ENCODE measurements at places on chromosomes 1 and 21.

GRCh38 chr1:185720633-185721272, 13.4 kb upstream of the HMCN1 start:
- DNase-seq, result no peak

GRCh38 chr1:198520524-198521254, 19.8 kb downstream of the ATP6V1G3 start:
- DNase-seq, result peak; percentile 8

- DNase-seq, result no peak
These were observed 15.7 kb upstream of the CPT2 start for GRCh38 chr1:53180951-53181350.

DNA sequence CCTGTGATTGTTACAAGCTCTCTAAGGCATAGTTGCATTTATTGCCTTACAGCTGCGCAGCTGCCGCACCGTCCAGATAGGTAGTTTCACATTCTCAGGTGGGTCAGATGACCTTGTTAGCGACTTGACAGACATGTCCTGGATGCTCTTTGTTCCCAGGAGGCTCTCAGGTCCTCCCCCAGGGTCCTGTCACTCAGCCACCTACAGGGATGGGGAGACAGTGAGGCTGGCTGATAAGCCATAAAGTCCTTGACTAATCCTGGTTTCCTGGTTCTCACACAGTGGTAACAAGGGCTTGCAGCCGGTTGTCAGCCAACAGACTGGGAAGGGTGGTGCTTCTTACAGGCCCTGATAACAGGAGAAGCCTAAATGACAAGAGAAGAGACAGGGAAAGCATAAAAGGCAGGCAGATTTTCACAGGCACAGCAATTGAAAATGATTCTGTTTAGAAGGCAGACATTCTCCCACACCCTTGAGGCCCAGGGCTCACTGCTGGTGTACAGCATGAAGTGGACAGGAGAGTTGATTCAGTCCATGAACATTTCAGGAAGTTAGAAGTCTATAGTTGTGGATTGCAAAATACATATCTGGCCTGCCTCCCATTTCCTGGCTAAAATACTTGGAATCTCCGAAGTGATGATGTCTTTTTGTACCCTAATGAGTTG, 2.9 kb downstream of the ARF1 start:
- no peak for DNase-seq

- DNase-seq, result no peak
These were observed 78.9 kb upstream of the SLC45A1 start for GRCh38 chr1:8239039-8239305.

- DNase-seq, result no peak
These were observed 7.8 kb downstream of the HHIPL2 start for GRCh38 chr1:222539951-222540597.

DNA sequence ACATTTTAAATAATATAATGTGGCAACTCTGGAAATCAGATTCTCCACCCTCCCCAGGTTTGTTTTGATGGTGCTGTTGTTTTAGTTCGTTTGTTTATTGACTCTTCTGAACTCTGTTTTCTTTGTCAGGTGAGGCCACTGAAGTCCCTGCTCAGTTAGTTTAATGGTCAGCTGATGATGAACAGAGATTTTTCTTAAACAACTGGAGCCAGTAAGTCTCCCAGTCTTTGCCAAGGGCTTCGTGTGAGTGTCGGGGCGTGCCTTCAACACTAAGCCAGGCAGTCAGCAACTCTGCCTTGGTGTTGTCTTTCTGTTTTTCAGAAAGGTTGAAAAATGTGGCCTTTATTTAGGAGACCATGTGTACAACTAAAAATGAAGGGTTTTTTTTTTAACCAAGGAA, 58.9 kb downstream of the TEX35 start:
- no peak for DNase-seq

GRCh38 chr1:151175863-151176262, at the start of gene TMOD4:
TMOD4 (minus strand) TSS chr1:151175981; CDS start chr1:151174875, 1,106 bp downstream.
- no peak for DNase-seq

DNA sequence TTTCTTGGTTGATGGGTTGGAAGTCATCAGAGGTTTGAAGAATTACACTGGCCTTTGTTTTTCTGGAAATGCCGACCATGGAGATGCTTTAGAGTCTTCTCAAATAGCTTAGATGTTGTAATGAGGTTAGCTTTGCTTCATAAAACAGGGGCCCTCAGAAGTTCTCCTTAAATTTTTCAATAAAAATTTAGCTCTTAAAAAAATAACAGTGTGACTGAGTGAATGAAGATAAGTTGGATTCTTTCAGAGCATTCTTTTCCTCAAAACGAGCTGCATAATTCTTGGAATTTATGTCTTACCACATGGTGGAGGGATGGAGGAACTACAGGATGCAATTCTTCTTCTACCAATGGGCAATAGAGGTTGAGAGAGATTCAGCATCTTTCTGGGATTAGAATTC, 23.4 kb downstream of the SYT11 start:
- DNase-seq, result no peak

DNA sequence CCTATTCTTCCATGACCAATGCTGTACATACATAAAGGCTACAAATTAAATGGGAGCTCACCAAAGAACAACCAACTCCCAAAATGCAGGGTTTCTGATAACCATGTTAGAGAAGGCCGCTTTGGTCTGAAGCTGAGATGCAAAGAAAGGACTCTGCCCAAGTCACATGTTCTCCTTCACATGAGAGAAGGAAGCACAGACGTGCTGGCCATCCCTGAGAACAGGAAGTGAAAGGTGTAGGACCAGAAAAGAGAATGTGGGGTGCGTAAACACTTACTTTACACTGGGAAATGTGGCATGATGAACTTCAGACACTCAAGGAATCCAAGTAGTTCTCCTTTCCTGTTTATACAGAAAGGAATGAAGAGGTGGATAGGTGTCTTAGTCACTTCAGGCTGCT, 31.7 kb upstream of the TADA1 start:
- DNase-seq, result no peak

DNA sequence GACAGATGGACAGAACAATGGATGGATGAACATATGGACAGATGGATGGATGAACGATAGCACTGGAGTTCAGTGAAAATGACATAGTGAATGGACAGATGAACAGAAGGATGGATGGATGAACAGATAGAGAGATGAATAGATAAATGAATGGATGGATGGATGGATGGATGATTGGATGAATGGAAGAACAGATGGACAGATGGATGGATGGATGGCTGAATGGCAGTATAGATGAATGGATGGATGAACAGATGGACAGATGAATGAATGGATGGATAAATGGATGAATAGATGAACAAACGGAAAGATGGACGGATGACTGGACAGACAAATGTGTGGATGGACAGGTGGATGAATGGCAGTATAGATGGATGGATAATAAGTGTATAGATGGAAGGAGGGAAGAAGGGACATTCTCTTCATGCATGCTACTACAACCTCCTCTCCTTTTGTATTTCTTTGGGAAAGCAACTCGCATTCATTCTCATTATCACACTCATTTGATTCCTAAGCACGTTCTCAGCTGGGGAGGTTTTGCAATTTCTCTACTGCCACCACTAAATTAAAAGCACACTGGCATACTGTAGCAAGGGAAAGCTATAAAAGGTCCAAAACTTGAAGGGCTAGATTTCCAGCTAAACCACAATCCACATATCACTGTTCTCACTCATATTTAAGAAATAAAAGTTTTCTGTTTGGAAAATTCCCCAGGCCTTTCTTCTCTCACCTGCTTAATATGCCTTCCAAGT, 34.1 kb downstream of the SUSD4 start:
- no peak for DNase-seq

DNA sequence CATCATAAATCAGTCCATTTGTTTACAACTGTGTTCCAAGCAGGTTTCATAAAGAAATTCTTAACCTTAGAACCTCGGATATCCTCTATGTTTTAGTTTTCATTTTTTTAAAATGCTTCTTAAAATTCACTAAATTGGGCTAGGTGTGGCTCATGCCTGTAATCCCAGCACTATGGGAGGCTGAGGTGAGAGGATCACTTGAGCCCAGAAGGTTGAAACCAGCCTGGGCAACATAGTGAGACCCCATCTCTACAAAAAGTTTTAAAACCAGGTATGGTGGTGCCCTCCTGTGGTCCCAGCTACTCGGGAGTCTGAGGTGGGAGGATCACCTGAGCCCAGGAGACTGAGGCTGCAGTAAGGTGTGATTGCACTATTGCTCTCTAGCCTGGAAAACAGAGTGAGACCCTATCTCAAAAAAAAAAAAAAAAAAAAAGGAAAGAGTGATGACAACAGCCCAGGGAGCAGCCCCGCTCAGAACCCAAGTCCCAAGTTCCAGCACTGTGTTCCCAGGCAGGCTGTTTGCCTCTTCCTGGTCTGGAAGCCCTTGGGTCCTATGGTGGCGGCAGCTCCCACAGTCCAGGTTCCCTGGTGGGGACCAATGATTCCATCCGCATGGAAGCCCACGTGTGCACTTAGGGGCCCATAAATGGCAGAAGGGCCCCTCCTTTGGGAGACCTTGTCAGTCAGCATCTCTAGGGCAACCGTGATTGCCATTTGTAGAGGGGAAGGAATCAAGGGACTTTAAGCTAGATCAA, 24.7 kb upstream of the SPSB1 start:
- no peak for DNase-seq

GRCh38 chr21:36780861-36781260, 81.9 kb downstream of the SIM2 start:
- no peak for DNase-seq

DNA sequence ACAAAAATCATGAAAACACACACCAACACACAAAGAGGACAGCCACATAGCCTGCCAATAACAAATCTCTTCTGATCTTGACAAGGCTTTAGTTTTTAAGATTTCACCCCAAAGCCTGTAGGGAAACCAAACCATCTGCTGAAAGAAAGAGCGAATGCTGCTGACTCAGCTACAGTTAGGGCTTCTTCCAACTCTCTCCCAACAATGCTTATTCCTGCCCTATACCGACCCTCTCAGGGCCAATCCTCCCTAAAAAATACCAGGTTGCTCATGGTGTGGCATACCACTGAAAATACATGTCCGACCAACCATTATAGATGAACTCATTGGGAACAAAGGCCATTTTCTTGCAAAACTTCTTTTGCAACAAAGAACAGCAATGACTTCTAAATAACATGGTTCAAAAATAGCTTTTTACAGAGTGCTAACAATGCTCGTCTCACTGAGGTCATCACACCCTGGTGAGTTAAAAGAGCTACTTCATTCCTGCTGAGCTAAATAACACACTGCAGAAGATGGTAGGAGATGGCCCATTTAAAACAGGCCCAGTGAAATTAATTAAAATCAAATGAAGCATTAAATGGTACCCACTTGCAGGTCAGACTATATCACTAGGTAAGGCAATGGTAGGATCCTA, 86.1 kb downstream of the KIAA0319L start:
- no peak for DNase-seq

DNA sequence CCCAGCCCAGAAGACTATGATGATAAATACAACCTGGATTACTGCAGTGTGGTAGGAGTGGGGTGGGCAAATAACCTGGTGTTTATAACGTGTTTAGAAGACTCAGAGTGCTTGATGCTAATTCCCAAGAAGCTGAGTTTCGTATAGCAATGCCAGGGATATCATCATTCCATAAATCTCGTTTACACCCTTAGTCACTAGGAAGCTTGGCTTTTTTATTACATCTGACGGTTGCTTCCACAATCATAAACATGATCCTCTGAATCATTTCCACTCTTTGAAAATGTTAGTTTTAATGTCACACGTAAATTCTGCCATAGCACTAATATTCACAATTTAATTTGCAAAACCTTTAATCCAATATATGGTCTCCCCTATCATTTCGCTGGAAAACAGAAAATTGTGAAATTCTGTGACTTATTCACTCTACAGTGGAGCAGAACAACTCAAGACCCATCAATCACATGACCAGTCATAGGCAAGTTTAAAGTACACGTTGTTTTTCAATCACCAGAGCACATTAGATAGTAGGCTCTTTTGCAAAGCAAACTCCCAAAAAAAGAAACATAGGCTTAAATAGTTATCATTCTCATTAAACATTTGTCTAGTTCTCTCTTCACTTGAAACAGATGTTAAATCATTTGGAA, 321.0 kb downstream of the LTN1 start:
- no peak for DNase-seq
